ENCODE measurements at places on chromosomes 6 and 20.

GRCh38 chr6:105251689-105252088 is 71.9 kb upstream of the POPDC3 start:
- DNase-seq, result no peak

DNA sequence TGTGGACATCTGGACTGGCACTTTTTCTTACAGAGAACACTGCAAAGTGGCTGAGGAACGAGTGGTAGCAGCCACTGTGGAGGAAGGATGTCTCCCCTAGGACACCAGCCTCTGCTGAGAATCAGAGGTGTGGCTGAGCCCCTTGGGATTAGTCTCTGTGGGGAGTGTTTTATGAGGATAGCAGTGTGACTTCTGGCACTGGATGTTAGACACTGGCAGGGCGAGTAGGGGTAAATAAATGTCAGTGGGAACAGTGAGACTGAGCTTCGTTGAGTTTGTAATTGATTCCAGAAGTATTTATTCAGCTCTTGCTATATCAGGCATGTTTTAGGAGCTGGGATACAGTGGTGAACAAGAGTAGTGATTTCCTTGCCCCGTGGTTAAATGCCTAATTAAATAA is 124.0 kb downstream of the JARID2 start:
- DNase-seq, result no peak

- no peak for DNase-seq
Measured at GRCh38 chr6:155147958-155148663, 115.7 kb upstream of the CLDN20 start.

- DNase-seq, result no peak
Measured at GRCh38 chr20:56762401-56762800, 133.3 kb downstream of the TFAP2C start.

GRCh38 chr20:59940956-59941294 is 736 bp downstream of the FAM217B start:
- no peak for DNase-seq

- no peak for DNase-seq
Measured at GRCh38 chr6:148193063-148193680, 149.5 kb upstream of the SASH1 start.

DNA sequence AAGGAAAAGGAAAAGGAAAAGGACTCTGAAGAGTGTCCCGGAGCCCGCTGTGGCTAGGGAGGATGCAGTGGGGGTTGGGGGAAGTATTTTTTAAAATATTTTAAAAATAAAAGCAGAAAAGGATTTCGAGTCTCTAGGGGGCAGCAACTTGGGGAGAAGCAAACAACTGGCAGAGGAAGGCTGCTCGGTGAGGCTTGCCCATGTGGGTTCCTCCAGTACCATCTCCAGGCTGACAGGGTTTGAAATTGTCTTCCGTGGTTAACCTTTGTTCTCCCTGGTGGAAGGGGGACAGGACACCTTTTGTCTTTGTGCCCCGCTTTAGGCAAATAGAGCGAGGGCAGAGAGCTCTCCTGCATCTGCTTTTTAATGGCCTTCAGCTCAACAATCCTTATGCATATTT is 60.4 kb upstream of the SNX9 start:
- DNase-seq, result no peak

DNA sequence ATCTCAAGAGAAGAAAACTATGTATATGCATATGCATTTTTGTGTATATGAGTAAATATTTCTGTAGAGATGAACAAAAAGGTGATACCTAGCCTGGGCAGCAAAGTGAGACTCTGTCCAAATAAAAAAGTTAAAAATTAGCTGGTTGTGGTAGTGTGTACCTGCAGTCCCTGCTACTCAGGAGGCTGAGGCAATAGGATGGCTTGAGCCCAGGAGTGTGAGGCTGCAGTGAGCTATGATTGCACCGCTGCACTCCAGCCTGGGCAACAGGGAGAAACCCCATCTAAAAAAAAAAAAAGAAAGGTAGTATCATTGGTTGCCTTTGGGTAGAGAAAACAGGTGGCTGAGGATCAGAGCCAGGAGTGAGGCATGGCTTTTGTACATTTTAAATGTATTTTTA is 50.9 kb downstream of the KLHL31 start:
- DNase-seq, result no peak

DNA sequence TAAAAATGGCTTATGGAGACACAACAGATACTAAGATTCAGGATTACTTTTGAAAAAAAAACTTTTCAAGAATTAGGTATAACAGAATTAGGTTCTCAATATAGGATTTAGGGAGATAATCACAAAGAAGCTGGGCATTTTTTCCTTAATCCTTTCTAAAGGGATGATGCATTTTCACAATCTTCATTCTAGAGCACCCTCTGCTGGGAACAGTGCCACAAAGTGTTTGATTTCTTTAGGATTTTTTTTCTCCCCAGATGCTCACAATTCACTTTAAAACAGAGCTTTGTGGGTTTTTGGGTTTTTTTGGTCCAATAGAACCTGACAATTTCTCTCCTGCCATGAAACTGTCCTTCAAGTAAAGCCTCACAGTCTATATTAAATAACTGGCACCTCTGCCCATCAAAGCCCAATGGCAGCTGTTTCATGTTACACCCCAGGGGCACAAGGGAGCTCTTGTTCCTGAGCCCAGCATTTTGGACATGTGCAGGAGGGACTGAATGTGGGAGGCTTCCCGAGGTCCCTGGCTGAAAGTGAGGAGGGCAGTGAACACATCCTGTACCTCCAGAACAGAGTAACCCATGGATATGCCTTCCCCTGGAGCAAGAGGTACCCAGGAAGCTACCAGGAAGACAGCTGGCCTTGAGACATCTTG is 39.7 kb downstream of the PREP start:
- DNase-seq, result no peak

DNA sequence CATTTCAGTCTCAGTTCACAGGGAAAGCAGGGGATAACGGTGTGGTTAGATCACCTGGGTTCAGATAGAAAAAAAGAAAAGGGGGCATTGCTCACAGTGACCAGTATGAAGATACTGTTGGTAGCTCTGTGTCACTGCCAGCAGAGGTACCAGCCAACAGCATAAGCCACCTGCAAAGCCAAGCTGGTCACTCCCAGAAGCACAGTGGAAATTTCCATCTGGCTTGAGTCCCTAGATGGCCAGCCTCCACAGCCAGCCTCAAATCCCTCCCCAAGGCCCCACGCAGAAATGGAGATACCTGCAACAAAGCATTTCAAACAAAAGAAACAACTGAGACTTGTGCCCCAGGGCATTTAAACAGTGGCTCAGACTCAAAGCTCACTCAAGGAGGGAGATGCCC is 11.6 kb downstream of the DEFB127 start:
- DNase-seq, result no peak

DNA sequence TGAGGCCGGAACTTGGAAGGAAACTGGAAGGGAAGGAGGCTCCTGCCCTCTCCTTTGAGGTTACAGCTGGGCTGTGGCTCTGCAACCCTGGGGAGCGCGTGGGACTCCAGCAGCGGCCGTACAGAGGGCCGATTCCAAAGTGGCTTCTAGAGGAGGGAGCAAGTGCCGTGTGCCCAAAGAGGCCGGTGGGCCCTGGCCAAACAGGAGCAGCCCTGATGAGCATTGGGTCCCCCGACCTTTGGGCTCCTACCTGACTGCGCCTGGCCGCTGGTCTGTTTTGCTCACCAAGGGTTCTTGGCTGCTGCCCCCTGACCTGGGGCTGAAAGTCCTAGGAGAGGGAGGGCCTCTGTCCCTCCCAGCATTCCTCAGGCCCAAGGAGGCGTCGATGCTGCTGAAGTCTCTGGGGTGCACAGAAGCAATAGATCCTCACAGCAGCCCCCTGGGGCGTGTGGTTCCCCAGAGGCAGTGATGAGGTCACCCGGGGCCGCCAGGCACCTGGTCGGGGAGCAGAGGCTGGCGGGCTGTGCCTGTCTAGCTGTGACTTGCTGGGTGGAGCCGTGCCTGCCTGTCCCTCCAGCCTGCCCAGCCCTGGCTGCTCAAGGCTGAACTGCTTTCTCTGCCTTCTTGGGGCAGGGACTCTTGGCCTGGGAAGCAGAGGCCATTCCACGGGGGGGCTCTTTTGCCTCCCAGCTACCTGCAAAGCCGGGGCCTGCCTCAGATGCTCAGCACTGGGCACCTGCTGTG is 9.8 kb downstream of the RBM38 start:
- DNase-seq, result no peak

DNA sequence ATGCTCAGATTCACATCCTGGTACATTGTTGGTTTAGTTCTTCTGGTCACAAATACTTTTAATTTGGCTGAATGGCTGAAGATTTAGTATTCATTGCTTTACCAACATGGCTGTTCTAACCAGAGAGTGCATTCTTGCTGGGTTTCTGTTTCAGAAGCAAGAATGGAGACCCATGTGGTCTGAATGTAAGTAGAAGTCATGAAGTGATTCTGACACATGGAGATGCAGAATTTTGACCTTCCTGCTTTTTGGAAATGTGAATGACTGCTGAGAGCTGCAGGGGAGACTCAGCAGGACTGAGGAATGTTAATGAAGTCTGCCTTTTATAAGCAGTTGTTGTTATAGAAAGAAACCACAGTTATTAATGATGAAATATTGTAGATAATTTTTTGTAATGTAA is 576.1 kb upstream of the MARCKS start:
- no peak for DNase-seq

DNA sequence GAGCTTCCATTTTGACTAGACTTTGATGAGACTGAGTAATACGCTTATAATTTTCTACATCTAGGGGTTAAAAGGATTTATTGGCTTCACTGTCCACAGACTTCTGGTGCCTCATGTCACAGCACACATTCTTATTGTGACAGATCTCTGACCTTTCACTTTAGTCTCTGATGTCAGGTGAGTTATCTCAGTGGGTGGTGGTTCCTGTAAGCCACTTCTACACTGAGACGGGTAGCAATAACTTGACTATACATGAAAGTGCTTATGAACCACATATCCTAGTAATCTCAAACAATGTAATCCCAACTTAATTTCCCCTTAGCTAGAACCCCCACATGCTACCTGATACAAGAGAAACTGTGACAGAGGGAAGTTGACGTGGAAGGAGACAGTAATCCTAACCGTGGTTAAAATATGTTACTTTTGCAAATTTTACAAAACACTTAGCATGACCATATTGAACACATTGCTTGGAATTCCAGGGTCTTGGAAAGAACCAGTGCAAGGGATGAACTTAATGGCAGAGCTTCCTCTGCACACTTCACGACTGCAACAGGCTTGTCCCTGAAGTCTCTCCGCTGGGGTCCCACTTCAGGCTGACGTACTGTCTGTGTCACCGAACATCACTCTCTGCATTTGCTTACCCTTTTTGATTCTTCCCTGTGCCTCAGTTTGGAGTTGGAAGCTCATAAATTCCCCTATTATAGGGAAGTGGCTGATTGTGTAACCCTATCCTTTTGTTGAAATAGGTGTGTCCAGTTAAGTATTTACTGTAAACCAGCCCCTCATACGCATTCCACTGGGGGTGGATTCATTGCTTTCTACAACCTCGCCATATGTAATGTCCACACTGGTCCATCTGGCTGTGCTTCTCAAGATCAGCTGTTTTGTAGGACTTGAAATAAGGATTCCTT is 6.4 kb upstream of the TRIM40 start:
- no peak for DNase-seq

GRCh38 chr6:139449611-139450000 is 75.2 kb upstream of the CITED2 start:
- no peak for DNase-seq

GRCh38 chr20:58741384-58741783 is 48.8 kb downstream of the NPEPL1 start:
- no peak for DNase-seq

GRCh38 chr6:168373389-168373788 is 53.8 kb upstream of the DACT2 start:
- DNase-seq, result no peak

GRCh38 chr6:80316686-80317231 is 210.3 kb downstream of the BCKDHB start:
- DNase-seq, result no peak

DNA sequence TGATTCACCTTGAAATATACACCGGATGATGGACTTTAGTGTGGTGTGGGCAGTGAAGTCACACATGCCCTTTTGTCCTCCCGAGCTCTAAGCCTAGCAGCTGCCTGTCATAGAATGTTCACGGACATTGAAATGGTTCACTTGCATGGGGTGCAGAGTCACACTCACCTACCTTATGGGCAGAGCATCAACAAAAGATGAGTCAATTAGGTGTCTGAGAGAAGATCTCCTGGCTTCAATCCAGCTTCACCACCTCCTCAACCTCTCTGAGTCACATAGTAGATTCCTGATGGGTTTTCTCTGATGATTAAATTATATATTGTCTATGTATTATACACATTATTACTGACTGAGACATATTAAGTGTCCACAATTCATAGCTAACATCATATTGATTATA is 48.1 kb upstream of the HLA-E start:
- DNase-seq, result no peak

DNA sequence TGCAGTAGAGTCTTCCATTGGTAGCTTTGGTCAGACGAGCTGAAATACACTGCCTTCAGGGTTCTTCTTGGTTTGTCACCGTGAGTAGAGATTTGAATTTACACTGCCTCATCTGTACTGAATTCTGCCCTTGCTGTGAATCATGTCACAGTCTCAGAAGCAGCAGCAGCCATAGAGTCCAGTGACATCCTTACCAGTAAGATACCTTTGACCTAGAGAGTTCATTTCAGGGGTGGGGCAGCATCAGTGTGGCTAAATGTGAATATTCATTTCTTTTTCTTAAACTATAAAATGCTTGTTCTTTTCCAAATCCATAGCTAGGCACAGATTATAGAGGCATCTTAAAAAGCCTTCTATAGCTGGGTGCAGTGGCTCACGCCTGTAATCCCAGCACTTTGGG is 150.8 kb upstream of the AKAP12 start:
- no peak for DNase-seq

DNA sequence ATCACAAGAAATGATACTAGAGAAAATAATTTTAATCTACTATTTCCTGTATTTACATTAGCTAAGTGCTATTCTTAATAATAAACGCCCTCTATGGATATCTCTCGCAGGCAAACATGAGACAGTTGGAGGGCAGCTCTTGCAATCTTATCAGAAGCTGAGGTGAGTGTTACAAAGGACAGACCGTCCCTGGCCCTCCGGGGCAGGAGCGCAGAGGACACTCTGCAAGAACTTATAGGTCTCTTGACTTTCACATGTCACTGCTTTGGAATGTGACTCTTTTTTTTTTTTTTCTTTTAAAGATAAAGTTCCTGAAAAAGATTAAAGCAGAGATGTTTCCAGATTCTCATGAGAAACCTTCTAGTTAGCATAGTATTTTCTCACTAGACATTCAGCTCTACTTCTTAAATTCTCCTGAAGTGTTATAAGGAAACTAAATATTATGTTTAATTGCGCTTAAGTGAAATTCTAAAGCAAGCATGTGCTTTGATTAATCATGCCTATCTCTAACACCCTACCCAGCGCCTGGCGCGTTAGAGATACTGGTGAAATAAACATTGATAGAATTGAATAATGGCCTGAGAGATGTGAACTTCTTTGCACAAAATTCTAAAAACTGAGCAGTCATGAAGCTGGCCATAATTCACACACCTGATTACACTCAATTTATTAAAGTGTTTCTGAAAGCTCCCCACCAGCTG is 57.4 kb downstream of the SYTL3 start:
- no peak for DNase-seq

DNA sequence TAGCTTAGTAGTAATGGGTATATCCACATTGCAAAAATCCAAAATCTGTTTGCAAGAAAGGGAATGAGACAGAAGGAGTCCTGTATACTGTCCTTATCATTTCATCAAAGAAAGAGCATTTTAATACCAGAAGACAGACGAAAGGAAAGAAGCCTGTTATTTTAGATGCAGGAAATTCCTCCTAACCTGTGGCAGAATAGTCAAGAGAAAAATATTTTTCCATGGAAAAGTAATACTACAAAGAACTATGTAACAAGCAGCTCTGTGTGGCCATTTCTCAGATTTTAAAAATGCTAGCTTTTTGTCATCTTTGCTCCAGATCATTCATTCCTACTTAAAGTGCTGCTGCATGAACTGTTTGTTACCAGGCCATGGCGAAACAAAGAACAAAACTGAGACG is 72.9 kb upstream of the SCP2D1 start:
- DNase-seq, result no peak

Measured in activated gamma-delta T cell treated with anti-CD3 and anti-CD28 coated beads, Interleukin-2, amount 50 U/mL, for 16 hours (primary cell).